ENCODE measurements at places on chromosomes 12 and 14. TPM values are rescaled to one million over a fixed set of nuclear protein-coding genes. Genes with fewer than 3 reads are reported as not detected.

GRCh38 chr12:51028126-51028812 lies 2.1 kb upstream of the SLC11A2 start:
- DNase-seq = peak; percentile 90

GRCh38 chr12:127723251-127723650 lies 543.7 kb upstream of the TMEM132C start:
- DNase-seq = no peak

DNA sequence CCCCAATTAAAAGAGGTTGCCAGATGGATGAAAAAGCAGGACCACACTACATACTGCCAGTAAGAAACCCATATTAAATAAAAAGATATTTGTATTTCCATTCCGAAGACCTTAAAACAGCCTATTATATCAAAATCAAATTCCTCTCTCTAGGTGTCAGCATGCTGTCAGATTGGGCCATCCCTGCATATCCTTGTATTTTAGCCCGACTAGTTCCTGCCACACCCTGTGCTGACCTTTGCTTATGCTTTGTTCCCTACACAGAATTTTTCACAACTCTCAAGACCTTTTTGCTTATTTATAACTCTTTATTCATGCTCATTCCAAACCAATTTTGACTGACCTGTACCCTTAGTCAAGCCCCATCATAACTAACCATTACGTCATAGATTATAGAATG lies 12.8 kb downstream of the GSKIP start:
- DNase-seq = no peak

DNA sequence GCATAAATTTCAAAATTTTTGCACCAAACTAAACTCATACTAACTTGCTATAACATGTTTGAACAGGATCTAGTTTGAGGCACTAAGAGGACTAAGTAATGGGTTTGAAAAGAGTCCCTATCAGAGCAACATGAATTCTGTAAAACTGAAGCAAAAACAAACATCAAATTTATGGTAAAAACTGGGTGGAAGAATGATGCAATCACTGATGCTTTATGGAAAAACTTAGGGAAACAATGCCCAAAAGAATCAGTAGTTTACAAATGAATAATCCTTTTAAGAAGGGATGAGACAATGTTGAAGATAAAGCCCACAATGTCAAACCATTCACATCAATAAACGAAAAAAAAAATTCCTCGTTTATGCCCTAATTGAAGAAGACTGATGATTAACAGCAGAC lies 88.9 kb downstream of the PRKD1 start:
- no peak for DNase-seq

DNA sequence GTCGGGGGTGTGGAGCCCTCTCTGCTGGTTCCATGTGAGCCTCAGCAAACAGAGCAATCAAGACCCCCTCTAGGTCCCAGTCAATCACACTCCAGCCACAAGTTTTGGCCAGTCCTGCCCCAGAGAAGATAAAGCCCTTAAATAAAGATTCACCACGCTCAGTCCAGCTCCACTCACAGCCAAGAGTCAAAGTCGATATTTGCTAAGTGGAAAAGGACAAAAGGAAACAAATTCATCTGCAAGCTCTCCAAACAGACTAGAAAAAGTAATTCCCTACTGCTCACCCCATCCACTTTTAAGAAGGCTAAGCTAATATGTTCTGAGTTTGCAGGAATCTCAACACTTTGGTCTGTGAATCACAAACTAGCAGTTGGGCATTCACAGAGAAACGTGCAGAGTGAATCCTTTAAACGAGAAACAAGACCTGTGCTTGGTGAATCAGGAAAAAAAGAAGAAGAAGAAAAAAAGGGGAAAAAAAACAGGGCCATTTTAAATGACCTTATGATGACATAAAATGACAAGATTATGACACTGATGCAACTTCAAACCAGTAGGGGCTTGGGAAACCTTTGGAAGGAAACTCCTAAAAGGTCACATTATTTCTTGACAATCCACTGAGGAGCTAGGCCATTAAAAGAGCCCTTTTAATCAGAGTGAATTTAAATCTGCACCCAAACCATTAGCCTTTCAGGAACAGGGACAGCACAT lies 41.8 kb upstream of the FOXN3 start:
- DNase-seq = no peak

DNA sequence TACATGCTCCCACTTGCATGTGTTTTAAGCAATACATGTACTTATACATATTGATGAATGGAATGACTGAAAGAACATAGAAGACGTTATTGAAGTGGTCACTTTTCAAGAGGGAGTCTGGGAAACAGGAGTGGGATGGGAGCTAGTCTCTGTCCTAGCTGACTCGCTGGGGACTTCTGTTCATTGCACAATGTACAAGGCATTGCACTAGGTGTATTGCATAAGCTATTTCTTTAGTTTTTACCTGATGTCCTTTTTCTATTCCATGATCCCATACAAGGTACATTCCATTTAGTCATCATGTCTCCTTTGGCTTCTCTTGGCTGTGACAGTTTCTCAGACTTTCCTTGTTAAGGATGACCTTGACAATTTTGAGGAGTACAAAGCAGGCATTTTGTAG lies 4.0 kb upstream of the MYO1H start:
- DNase-seq = no peak

DNA sequence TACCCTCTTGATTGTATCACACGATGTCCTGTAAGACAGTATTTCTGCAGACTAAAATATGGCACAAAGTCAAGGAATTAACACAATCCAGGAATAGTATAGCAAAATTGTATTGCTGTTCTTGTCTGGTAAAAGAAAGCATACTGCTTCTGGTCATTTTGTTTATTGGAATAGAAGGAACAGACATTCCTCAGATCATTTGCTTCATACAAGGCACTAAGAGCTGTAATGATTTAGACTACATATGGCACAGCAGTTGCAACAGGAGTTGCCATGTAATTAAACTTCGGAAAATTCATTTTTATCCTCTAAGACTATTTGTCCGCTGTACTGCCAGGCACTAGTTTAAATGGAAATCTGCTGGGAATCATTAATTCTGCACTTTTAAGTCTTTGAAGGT lies 7.6 kb upstream of the KERA start:
- DNase-seq = no peak

- no peak for DNase-seq
These were observed 63.3 kb upstream of the ABCD2 start for GRCh38 chr12:39682689-39683477.

GRCh38 chr12:14664434-14665023 lies 31.9 kb downstream of the GUCY2C start:
- DNase-seq = peak; percentile 74

- no peak for DNase-seq
These were observed 56.1 kb upstream of the DDX11 start for GRCh38 chr12:31017535-31017934.

DNA sequence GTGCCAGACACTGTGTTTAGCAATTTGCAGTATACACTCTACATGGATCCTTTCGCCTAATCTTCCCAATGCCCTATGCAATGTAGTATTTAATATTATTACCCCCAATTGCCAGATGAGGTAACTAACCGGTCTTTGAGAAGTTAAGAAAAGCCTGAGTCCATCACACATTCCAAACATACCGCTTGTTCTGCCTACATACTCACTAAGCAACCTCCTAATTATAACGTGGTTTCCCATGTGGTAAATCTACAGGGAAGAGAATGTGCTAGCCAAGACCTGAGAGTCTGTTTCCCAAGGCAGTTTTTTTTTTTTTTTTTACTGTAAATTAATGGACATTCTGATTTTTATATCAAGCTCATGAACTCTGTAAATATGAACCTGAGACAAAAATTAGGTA lies 37.2 kb downstream of the ATP2B1 start:
- no peak for DNase-seq

- no peak for DNase-seq
These were observed 211.8 kb downstream of the PPM1H start for GRCh38 chr12:62722971-62723680.

DNA sequence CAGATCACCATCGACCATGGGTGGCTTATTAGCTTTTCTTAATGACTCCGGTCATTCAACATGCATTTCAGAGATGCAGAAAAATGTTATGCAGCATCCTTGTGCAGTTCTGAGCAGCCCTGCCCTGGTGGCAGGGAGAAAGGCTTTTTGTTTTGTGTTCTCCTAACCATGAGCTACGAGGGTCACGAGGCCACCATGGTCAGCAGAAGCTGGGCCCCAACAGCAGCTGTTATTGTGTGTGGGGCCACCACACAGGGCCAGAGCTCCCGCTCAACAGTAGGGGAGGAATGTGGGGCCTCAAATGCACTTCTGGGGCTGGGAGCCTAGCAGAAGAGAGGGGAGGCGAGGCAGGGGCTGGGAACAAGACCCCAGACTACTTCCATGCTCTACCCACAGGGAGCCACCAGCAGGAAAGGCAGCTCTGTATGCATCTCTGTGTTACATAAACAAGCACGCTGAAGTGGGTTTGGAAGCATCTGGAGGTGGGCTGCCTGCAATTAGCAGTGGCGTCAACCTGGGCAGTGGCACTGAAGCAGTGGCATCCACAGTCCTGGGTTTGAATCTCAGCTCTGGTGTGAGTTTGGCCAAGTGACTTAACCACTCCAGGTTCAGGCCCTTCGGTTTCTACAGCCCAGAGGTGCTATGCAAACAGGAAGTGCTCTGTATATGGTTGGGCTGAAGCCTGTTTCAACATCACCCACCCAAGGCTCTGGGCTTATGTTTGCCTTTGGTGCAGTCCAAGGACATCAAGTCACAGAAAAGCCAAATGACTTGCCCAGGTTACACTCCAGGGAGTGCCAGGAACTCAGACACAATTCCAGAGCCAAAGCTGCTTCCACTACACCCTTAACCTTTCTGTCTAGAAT lies 16.3 kb downstream of the GLTP start:
- DNase-seq = peak; percentile 57

GRCh38 chr14:77979171-77979570 lies 179.3 kb downstream of the ADCK1 start:
- DNase-seq = no peak

DNA sequence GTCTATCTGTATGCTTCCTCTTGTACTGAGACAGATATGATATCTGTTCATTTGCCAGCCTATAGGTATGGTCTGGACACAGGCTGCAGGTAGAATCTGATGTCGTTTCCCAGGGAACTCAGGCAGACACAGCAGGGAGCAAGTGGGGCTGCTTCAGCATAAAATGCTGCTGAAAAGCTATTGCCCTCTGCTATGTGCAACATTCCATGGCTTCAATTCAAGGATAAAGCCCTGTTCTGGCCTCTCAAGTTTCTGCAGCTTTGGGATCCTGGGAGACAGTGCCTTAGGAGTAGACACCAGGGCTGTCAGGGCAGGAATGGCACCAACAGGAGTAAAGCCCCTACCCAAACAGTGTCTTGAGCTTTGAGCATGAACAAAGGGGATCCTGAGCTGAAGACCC lies 173.5 kb downstream of the SLC41A2 start:
- no peak for DNase-seq

- DNase-seq = no peak
These were observed 63.1 kb downstream of the FZD10 start for GRCh38 chr12:130225347-130225746.

GRCh38 chr12:106590601-106591000 lies 7.8 kb downstream of the RFX4 start:
- DNase-seq = no peak

DNA sequence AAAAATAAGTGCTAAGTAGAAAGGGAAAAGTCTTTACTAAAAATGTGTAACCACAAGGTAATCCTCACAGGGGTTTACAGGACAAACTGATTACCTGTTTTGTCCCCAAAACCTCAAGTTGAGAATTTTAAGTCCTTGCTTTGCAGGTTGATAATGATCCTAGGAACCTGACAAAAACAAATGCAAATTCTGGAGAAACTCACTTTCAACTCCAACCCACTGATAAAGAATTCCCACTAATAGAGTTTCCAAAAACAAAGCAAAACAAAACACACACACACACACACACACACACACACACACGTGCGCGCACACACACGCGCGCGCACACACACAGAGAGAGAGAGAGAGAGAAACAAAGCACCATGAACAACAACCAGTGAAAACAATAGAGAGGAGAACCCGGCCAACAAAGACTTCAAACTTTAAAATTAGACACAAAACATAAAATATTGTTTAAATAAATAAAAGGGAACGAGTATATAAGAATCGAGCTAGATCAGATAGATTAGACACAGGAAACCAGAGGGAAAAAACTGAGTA lies 187.0 kb upstream of the FOXN3 start:
- no peak for DNase-seq

DNA sequence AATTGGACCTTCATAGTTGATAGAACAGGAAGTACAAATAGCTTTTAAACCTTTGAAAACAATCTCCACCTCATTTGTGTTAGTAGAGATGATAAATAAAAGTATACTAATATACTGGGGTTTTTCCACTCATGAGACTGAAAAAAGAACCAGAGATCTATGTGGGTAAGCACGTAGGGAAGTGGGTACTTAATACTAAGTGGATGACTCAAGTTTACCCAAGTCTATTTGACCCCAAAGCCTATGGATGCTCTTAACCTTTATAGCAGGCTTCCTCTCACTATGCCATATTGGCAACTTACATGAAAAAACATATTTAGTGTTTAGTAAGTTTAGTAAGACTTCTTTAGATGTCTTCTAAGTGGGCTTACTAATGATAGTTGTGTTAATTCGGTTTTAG lies 49.2 kb upstream of the CHPT1 start:
- DNase-seq = no peak

- DNase-seq = no peak
These were observed 235.9 kb downstream of the CHST11 start for GRCh38 chr12:104692557-104693218.

- no peak for DNase-seq
These were observed 2.4 kb upstream of the CRIP1 start for GRCh38 chr14:105484069-105484996.

DNA sequence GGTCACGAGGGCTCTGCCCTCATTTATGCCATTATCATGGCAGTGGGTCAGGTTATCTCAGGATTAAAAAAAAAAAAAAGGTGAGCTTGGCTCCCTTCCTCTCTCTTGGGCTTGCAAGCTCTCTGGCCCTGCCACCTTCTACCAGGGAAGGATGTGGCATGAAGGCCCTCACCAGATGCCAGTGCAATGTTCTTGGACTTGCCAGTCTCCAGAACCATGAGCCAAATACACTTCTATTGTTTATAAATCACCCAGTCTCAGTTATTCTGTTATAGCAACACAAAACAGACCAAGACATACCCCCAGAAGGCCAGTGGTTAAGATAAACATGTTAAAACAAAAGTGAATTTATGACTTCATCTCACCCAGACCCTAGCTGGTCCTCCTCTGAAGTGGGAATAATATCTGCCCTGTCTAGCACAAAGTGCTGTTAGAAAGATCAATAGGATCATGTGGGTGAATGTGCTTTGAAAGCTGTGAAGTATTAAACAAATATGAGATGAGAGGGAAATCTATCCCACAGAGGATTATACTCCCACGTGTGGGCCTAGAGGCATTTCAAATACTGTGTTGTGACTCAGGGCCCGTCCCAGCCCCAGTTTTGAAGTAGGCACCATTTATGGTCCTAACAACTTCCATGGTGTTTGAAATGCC lies 88.6 kb downstream of the NINJ2 start:
- DNase-seq = peak; percentile 76

- peak; percentile 27 for DNase-seq
These were observed 165.5 kb upstream of the DYRK2 start for GRCh38 chr12:67482751-67483661.

- DNase-seq = no peak
These were observed 38.0 kb downstream of the SLC2A14 start for GRCh38 chr12:7834701-7835100.

Gene KLRC2
- not detected for total RNA-seq

Gene POTEG
- 0.35 TPM for total RNA-seq

Gene HNRNPA1
- total RNA-seq = 223 TPM

Gene PLEK2
- total RNA-seq = 0.55 TPM

Gene DDN
- total RNA-seq = 0.03 TPM

Gene B4GALNT1
- total RNA-seq = 11.2 TPM

Gene APOF
- total RNA-seq = not detected

Gene XRCC3
- total RNA-seq = 27.7 TPM

Gene KRT79
- not detected for total RNA-seq

Gene BRF1
- 23.4 TPM for total RNA-seq

Gene SPTB
- total RNA-seq = not detected

Gene AGAP2
- total RNA-seq = 1.5 TPM

Gene LTBR
- total RNA-seq = 127 TPM
